ENCODE measurements at places on chromosomes 5 and 9.

GRCh38 chr5:3612591-3613042, 17.0 kb downstream of the IRX1 start:
- DNase-seq, result no peak

DNA sequence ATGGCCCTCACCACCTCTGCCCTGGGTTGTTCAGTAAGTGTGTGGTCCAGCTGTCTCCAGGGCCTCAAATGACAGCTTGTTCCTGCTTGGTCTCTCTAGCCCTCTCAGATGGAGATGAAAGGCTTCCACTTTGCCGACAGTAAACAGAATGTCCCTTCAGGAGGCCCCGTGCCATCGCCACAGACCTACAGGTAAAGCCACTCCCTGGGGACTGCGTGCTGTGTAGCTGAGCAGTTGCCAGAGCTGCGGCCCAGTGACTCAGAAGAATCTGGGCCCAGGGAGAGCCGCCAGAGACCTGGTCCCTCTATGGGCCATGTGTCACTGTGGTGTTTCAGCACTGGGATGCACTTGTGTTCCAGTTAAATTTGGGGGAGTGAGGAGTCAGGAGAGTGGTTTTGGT, 10.6 kb upstream of the POMT1 start:
- DNase-seq, result no peak

DNA sequence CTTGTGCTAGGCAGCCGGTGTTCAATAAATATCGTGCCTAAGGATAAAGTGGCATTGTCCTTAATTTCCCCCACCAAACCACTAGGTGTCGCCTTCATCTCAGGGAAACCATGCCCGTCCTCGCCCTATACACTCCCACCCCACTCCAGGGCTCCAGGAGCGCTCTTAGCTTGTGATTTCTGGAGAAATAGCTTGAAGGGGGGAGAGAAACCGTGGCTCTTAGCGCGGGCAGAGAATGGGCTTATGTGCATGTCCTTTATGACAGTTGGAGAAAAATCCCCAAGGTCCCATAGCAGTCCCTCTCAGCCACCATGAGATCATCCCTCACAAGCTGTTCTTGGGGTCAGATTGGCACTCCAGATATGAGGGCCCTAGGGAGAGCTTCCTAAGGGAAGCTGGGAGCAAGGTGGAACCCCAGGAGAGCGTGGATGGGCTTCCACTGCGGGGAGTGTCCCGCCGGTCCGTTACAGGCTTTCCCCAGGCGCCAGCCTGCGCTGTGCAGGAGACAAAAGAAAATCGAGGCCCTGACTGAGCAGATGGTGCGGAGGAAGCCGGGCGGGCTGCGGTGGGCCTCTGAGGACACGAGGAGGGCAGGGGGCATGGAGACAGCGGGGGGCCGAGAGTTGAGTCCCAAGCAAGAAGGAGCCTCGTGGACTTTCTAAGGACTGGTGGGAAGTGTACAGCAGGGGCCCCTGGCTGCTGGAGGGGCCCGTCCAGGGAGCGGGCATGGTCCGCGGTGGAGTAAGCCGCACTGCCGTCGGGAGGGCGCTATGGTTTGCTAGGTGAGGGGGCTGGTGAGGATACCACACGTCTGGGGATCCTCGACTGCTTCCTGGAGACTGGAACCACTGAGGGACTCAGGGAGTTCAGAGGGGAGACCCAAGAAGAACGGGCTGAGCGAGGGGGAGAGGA, 750 bp upstream of the NPR2 start:
- peak; percentile 40 for DNase-seq

GRCh38 chr5:38445374-38446028, 110.9 kb downstream of the LIFR start:
- no peak for DNase-seq
